ENCODE measurements at places on chromosomes 7 and 10.

DNA sequence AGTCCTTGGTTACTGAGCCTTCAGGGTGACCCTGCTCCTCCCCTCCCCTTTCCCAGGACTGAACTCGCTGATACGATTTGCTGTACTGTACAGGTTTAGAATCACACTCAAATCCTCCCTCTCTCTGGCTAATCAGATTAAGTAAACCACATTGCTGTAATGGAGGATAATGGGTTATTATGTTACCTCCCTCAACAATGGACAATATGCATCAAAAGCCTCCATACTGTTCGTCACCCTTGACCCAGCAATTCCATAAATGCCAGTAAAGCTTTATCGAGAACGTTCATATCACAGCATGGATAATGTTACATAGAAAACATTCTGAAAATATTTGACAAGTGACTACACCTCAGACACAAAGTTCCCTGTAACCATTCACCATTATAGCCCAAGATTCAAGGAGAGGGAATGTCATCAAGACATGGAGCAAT, 61.7 kb downstream of the FAM107B start:
- no peak for DNase-seq

GRCh38 chr10:5424751-5425150, 12.4 kb downstream of the NET1 start:
- DNase-seq = no peak

DNA sequence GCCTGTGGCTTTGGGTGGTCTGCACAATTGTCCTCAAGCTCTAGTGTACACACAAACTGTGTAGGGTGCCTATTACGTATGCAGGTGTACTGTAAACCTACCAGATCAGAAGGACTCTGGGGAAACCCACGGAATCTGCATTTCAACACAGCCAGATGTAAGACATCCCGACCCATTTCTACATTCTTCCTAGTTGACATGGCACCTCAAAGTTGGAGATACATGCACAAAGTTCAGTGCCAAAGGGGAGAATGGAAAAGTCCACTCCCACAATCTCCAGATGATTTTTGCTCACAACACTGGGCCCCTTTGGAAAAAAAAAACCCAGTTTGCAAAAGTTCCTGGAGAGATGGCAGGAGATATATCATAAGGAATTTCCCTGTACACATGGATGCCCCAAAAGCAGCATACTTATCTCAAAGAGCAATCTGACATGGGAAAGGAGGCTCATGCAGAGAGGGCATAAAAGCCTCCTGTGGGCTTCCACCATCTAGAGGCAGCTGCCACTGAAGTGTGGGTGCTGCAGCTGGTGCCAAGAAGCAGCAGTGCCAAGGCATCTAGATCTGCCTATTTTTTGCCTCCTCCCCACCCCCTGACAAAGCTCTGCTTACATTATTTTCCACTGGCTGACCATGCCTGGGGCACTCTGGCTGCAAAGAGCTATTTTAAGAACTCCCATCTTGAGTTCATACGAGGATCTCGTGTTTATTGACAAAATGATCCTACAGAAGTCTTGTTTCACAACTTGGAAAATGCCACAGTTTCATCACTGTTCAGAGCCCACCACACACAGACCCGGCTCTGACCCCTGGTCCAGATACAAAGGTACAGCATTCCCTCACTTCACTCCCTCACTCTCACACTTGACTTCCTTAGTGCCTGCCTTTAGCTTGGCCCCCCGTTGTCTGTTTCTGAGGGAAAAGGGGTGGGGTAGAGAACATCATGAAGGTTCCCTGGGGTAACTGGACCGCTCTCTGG, 12.9 kb downstream of the TECTB start:
- no peak for DNase-seq

- no peak for DNase-seq
These were observed 94.3 kb downstream of the IDE start for GRCh38 chr10:92479547-92479946.

- peak; percentile 5 for DNase-seq
These were observed 30.1 kb downstream of the KCNH2 start for GRCh38 chr7:150947761-150948651.

GRCh38 chr10:124957404-124957947, 15.6 kb downstream of the ZRANB1 start:
- no peak for DNase-seq

GRCh38 chr7:95041031-95041430, 133.6 kb downstream of the PPP1R9A start:
- no peak for DNase-seq

- no peak for DNase-seq
These were observed 13.7 kb upstream of the HERC4 start for GRCh38 chr10:68088740-68089139.

DNA sequence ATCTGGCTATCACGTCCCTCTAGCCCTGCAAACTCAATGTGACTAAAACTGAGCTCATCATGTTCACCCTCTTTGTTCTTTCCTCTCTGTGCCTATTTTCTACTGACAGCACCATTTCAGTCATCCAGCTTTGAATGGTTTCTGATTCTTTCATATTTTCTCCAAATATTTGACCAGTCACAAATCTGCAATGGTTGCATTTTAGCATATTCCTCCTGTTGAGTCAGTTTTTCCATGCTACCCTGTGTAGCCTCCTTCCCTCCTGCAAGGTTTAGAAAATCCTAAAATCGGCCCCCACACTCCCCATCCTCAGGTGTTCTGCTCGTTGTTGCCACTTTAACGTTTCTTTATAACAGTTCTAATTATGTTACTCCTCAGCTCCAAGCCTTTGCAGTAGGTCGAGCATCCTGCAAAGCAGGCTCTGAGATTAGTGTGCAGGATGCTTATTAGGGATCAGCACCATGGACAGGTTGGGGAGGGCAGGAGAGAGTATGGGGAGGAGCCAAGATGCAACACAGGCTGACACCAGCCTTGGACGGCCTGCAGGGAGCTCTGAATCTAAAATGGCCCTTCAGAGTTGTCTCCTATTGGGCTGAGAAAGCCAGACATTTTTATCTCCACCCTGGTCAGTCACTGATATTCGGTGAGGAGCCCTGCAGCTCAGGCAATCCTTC, 531.0 kb upstream of the COBL start:
- DNase-seq = no peak

GRCh38 chr7:158782761-158783401, 46.4 kb downstream of the ESYT2 start:
- no peak for DNase-seq

DNA sequence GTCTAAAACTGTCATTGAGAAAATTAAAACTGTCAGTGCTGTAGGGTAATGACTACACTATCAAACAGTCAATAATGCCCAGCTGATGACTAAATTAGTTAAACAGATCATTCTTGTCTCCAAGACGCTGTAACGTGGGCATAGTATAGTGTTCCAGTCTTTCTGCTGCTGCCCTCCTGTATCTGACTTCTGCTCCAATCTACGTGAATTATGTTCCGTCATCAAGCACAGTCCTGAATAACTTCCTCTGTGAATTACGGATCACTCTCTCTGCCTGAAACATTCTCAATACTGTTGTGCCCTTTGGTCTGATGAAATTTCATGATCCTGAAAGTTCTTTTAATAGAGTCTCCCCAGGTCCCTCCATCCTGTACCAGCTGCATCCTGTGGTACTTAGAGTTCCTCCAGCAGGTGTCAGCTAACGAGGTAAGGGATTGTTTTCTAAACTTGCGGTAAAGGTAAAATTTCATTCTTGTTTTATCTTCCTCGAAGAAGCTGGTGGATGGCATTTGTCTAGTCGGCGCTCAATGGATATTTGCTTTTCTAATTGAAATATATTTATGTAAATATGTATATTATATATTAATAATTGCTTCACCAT, 393.5 kb upstream of the ADARB2 start:
- DNase-seq = no peak

- no peak for DNase-seq
These were observed 11.4 kb upstream of the SCART1 start for GRCh38 chr10:133442191-133442966.

DNA sequence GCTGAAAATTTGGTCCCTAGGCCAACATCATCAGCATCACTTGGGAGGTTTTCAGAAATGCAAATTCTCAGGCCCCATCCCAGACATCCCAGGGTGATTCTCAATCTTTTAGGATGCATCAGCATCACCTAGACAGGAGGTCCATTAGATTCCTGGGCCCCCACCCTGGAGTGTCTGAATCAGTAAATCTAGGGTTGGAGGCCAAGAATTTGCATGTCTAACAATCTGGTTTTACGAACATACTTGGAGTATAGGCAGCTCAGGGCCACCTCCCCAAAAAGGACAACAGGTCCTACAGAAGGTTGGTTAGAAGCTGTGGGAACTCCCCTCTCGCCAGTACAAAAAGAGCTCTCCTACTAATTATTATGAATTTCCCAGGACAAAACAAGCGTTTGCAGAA, 15.5 kb downstream of the ZC3HAV1 start:
- DNase-seq = no peak

DNA sequence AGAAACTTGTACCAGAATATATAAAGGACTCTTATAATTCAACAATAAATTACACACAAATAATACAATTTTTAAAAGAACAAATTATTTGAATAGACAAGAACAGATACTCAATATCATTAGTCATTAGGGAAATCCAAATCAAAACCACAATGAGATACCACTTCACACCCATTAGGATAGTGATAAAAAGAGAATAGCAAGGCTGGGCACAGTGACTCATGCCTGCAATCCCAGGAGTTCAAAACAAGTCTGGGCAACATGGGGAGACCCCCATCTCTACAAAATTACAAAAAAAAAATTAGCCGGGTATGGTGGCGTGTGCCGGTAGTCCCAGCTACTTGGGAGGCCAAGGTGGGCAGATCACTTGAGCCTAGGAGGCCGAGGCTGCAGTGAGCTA, 52.2 kb upstream of the KCNIP2 start:
- no peak for DNase-seq

DNA sequence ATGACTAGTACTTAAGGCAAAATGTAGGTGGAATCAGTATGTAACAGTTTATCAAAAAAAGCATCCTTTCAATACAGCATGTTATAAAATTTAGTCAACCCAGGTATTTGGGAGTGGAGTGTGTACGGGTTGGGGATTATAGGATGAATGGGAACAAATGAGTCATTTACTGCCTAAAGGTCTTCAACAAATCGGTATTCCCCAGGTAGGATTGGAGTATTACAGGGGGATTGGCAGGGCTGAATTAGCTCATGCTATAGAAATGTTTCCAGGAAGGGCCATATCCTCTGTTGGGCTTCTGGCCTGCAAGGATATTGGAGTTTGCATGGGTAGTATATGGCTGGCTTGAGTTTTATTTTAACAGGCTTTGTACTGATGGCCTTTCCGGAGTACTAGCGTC, 723.7 kb downstream of the SORCS1 start:
- no peak for DNase-seq

GRCh38 chr7:34019301-34019790, 114.0 kb downstream of the BMPER start:
- DNase-seq = no peak

DNA sequence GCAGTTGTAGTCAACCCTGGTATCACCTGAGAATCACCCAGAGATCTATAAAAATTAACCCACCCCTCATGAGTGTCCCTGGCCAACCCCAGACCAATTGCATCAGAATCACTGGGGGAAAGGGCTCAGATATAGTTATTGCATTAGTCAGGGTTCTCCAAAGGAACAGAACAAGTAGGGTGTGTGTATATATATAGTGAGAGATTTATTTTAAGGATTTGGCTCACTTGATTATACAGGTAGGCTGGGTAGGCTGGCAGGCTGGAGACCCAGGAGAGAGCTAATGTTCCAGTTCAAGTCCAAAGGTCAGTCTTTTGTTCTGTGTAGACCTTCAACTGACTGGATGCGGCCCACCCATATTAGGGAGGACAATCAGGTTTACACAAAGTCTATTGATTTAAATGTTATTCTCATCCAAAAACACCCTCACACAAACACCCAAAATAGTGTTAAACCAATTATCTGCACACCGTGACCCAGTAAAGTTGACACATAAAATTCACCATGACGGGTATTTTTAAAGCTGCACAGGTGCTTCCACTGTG, 372.9 kb upstream of the NFE2L3 start:
- DNase-seq = no peak

DNA sequence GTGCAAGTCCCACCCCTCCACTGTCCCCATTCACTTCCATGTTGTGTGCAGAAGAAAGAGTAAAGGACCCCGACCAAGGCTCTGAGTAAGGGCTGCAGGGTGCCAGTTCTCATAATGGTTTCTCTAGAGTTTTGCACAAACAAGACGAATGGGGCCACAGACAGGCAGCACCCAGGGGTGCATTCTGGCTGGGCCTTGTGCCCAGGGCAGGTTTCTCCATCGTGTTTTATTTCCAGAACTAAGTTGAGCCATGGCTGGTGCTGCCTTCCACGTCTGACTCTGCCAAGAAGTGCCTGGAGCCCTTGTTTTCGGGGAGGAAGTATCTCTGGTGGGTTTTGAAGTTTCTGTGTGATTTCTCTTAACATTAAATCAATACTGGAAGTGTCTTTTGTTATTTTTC, 95.0 kb upstream of the SDK1 start:
- DNase-seq = no peak

- no peak for DNase-seq
These were observed 472.4 kb downstream of the TFEC start for GRCh38 chr7:115558161-115558560.

GRCh38 chr10:68208424-68209042, 23.4 kb downstream of the ATOH7 start:
- no peak for DNase-seq

GRCh38 chr10:124474514-124475070, 13.0 kb downstream of the LHPP start:
- DNase-seq = no peak

- DNase-seq = no peak
These were observed 112.8 kb upstream of the PDCD4 start for GRCh38 chr10:110758898-110759297.

DNA sequence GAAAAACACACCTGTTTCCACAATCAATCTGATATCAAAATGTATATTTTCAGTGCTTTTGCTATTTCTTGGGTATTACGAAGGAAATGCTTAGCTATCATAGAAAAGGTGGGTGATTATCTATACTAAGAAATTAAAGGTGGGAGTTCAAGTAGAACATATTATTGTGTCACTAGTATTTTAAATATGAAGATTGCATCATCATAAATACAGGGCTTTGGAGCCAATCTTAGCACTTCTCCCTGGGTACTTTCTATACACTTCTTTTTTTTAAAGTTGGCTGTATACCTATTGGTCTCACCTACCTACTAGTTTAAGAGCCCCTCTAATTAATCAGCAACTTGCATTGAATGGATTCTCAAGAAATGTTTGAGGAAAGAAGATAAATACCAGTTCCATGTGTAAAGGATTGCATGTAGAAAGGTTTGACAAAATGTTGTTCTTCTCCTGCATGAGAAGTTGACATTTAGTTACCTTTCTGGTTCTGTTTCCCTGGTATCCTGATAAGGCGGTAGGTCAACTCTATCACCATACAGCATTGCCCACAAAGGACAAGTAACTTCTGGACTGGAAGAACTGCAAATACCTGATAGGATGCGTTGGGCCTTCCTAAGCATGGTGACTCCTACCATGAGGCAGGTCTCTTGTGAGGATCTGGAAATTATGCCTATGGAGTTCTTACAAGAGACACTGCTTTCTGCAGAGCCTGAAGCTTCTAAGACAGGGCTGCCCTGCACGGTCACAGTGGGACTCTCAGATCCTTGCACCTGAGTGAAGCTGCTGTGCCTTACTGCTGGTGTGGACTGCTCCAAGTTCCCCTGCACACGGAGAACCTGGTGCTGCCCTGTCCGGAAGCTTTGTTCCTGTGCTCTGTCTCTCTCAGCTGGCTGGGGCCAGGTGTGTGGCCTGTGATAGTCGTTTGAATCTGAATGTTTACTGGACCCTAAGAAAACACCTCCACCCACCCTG, 32.1 kb upstream of the PDSS1 start:
- no peak for DNase-seq

All from activated naive CD4-positive, alpha-beta T cell treated with anti-CD3 and anti-CD28 coated beads, Interleukin-2, amount 50 U/mL, for 16 hours (primary cell).